ENCODE measurements at places on chromosomes 16 and 17. TPM values are rescaled to one million over a fixed set of nuclear protein-coding genes. Genes with fewer than 3 reads are reported as not detected.
A peak's percentile ranks its signal among the peaks of the same experiment; 100 is the strongest.

ADAP2 gene
- total RNA-seq, result 13.3 TPM

PLEKHH3 gene
- total RNA-seq, result 31.0 TPM

ASB16 gene
- 2.0 TPM for total RNA-seq

DNA sequence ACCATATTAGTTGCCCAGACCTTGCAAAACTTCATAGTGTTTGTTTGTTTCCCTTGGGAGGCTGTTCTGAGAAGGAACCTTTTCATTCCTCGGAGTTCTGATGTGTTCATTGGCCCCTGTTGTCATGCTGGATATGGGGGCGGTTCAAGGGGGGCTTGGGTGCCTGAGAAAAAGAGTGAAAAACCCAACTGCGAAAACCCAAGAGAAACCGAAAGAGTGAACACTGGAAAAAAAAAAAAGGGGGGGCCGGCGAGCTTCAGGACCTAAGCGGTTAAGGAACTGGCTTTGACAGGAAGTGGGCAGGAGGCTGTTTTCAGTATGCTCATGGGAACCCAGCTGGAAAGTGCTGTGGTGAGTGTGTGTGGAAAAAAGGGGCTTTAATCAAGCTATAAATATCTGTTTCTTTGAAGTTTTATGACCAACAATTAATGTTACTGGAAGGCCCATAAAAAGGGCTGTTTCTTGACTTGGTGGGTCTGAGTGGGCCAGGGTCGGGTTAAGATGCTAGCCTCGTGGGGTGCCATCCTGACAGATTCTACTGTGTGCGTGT is 510.7 kb downstream of the MAF start:
- DNase-seq, result no peak
- H3K27me3 ChIP-seq, result no peaks in the 10 kb centered on the region
- H3K4me1 ChIP-seq, result no peaks in the 10 kb centered on the region
- H3K27ac ChIP-seq, result no peak overlapping the region
- H3K4me3 ChIP-seq, result no peak overlapping the region
- H3K36me3 ChIP-seq, result no peaks in the 10 kb centered on the region

GRCh38 chr17:2002767-2003329 is 22.3 kb downstream of the RTN4RL1 start:
- no peak for DNase-seq
- peak overlapping the region; percentile 75 for H3K27ac ChIP-seq
- no peaks in the 10 kb centered on the region for H3K27me3 ChIP-seq

DNA sequence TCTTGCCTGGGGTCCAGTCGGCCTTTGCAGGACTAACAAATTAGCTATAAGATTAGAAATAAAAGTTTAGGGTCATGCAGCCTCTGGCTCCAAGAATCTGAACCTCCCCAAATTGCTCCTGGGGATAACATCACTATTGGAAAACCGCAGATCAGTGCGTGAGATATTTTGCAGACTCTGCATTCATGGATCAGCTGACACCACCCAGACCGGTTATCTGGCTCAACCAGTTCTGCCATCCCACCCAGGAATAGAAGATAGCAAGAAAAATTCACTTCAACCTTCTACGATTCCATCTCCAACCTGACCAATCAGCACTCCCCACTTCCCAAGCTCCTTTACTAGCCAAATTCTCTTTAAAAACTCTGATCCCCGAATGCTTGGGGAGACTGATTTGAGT is 4.3 kb upstream of the PGS1 start:
- H3K4me1 ChIP-seq, result no peaks in the 10 kb centered on the region
- H3K27ac ChIP-seq, result no peak overlapping the region
- no peaks in the 10 kb centered on the region for H3K36me3 ChIP-seq
- no peak for DNase-seq
- H3K27me3 ChIP-seq, result no peaks in the 10 kb centered on the region

DNA sequence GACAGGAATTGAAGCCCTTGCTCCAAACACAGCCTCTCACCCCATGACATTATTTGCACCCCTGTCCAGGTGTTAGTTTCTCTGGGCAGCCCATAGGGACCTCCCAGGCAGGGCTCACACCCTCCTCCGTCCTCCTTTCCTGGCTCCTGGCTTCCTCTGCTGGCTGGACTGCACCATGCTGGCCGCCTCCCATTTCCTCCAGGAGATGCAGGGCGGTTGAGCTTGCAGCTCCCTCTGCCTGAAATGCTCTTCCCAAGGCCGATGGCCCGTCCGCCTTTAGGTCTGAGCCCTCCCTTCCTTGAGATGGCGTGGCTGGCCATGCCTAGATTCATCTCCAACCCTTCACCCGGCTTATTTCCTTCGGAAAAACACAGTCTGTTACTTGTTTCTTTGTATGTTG is 334.8 kb downstream of the SNX29 start:
- no peaks in the 10 kb centered on the region for H3K4me1 ChIP-seq
- H3K4me3 ChIP-seq, result no peak overlapping the region
- no peaks in the 10 kb centered on the region for H3K36me3 ChIP-seq
- DNase-seq, result no peak

DNA sequence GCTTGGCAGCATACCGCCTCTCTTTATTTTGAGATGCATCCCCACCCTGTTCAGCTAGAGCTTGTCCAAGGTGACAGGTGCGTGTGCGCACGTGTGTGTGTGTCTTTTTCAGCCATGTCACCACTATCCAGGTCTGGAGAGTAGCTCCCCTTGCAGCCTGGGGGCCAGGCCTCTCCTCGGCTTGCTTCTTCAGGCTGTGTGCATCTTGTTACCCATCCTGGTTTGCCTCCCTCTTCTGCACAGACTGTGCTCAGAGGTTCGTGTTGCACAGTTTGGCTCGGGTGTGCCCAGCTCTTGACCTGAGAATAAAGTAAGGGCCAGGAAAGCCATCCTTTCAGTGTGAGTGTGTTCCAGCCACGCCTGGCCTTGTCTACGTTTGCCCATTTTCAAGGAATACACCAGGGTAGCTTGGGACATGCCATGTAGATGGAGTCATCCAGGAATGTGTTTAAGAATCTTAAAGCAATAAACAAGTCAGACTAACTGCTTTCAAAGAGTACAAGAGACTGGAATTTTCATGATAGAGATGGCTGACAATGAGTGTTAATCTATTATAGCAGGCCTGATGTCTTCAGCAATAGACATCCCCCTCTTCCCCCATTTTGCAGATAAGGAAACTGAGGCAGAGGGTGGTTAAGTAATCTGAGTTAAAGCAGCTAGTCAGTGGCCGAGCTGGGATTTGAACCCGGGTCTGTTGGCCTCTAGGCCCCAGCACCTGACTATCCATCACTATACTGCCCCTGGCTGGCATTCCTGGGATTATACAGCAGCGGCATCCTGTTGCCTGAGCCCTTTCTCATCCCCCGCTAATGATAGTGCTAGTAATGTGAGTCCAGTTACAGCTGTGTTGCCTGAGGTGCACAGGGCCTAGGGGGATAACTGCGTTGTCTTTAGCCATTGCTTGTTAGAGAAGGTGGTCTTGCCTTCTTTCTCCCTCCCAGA is 77.9 kb downstream of the KSR1 start:
- no peaks in the 10 kb centered on the region for H3K27me3 ChIP-seq
- DNase-seq, result no peak
- H3K4me3 ChIP-seq, result no peak overlapping the region

DNA sequence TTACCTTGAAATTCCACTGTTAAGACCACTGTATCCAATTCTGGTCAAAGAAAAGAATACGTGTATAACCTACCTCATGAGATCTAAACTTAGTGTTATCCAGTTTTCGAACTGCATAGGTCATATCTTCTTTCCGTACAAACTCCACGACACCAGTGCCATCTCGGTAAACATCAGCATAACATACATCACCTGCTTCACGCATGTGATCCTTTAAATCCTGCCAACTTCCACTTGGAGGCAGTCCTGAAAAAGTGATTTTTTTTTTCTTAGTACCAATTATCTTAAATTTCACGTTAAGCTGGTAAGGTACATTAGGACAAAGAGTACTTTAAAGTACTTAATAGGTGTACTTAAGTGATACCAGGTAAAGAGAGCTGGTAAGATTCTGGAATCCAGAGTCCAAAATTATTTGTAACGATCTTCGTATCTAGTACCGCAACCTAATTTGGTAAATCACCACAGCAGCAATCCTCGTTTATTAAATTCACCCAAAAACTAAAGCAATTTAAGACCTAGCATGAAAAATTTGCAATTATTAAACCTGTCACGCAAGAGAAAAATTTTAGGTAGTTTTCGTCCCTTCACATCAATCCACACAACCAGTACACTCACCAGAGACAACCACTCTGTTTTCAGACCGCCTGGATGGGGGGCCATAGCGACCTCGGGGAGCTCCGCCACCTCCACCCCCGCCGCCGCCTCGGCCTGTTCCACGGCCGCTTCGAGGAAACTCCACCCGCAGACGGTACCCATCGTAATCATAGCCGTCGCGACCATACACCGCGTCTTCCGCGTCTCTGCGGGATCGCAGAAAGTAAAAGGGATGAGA is 1.1 kb downstream of the SRSF1 start:
- H3K27ac ChIP-seq, result peak overlapping the region; percentile 91
- H3K4me3 ChIP-seq, result peak overlapping the region; percentile 85
- H3K36me3 ChIP-seq, result peaks cover 4% of the 10 kb centered on the region
- H3K4me1 ChIP-seq, result peaks cover 28% of the 10 kb centered on the region
- DNase-seq, result no peak

GRCh38 chr17:50806141-50806643 is 29.2 kb upstream of the WFIKKN2 start:
- H3K27ac ChIP-seq, result peak overlapping the region; percentile 28
- peak; percentile 65 for DNase-seq
- no peak overlapping the region for H3K4me3 ChIP-seq

DNA sequence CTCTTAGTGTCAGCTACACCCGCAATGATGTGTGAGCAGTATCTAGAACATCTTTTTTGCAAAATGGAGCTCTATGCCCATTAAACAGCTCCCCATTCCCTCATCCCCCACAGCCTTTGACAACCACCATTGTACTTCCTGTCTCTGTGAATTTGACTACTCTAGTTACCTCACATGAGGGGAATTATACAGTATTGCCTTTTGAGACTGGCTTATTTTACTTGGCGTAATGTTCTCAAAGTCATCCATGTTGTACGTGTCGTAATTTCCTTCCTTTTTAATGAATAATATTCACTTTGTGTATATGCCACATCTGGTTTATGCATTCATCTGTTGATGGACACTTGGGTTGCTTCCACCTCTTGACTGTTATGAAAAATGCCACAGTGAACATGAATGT is 23.2 kb upstream of the CCL22 start:
- H3K27ac ChIP-seq, result no peak overlapping the region
- no peaks in the 10 kb centered on the region for H3K27me3 ChIP-seq
- H3K4me3 ChIP-seq, result no peak overlapping the region

DNA sequence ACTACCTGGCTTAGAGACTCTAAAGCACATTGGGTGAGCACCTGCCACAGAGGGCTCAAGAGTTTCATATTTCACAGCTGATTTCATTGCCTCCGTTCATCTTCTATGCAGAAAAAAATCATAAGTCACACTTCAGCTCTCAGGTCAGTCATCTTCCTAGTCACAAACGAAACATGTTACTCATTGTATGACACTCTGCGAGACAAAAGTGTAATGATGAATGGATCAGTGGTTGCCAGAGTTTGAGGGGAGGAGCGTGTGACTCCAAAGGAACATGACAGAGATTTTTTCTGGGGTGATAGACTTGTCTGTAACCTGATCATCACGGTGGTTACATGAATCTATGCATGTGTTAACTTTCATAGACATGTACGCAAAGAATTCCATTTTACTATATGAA is 195.2 kb upstream of the CNTNAP4 start:
- H3K36me3 ChIP-seq, result no peaks in the 10 kb centered on the region
- DNase-seq, result no peak
- no peaks in the 10 kb centered on the region for H3K4me1 ChIP-seq
- H3K27me3 ChIP-seq, result no peaks in the 10 kb centered on the region

DNA sequence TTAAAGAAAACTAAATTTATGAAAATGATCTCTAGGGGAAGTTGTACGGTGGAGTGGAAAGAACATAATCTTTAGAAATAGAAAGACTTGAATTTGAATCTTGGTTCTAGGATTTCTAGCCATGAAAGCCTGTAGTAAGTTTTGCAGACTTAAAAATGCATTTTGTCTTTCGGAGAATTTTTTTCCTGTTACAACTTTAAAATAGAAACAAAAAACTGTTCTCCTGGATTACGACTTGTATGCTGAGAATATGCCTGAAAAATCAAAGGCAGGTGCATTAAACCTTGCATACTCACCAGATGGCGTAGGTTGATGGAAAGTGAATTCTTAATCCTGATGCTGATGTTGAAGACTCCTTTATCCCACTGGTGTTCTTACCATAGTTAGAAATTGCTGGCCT is 7.5 kb upstream of the MPHOSPH6 start:
- no peak overlapping the region for H3K4me3 ChIP-seq
- H3K36me3 ChIP-seq, result no peaks in the 10 kb centered on the region
- no peak for DNase-seq
- no peaks in the 10 kb centered on the region for H3K4me1 ChIP-seq
- H3K27ac ChIP-seq, result no peak overlapping the region

DNA sequence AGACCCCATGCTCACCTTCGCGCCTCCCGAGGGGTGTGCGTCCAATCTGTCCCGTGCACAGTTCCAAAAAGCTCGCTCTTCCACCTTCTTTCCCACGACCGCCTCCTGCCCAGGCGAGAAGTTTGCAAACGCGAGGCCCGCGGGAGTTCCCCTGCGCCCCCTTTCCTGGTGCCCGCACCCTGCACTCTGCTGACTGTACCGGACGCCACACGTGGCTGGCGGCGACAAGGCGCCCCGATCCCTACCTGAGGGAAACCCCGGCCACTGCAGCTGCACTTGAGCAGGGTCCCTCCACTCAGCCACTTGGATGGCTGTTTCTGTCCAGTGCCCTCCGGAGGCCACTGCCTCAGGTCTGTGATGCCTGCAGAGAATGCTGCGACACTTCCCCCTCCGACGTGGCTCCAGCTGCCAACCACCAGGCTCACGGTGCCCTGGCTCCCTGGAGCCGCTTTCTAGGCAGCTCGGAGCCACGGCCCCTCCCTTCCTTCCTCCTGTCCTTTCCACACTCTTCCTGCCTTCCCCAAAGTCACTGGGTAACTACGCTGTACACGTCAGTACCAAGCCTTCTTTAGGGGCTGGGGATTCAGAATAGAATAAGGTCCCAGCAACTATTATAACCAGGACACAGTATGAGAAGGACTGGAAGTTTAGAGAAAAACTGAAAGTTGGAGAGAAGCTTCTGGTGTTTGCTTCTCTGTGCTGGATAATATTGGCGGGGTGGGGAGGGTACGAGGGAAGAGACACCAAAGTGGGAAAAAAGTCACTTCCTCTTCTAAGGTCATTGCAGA is at the start of gene MLKL:
MLKL (minus strand) TSS at position 425 of the 788 bp plus-strand sequence. CDS start 5,105 bp downstream, outside the sequence.
- H3K36me3 ChIP-seq, result no peaks in the 10 kb centered on the region
- peak within 1 kb of the TSS; percentile 51 for H3K4me3 ChIP-seq
- H3K27ac ChIP-seq, result peak within 1 kb of the TSS; percentile 78
- DNase-seq, result peak; percentile 53
- H3K27me3 ChIP-seq, result no peaks in the 10 kb centered on the region

- no peaks in the 10 kb centered on the region for H3K27me3 ChIP-seq
- peak; percentile 95 for DNase-seq
- no peaks in the 10 kb centered on the region for H3K36me3 ChIP-seq
- peak overlapping the region; percentile 60 for H3K27ac ChIP-seq
- H3K4me3 ChIP-seq, result no peak overlapping the region
Observed at GRCh38 chr17:2893422-2893914, 97.2 kb downstream of the RAP1GAP2 start.

Measured in pancreas (tissue), 10 donors.